ENCODE measurements at places on chromosomes 2 and 18. TPM values are rescaled to one million over a fixed set of nuclear protein-coding genes. Genes with fewer than 3 reads are reported as not detected.

The TEKT4 gene
- not detected for total RNA-seq

- no peaks in the 10 kb centered on the region for H3K27me3 ChIP-seq
- no peak for DNase-seq
- peaks cover 16% of the 10 kb centered on the region for H3K4me1 ChIP-seq
- peak overlapping the region; percentile 93 for H3K27ac ChIP-seq
- no peaks in the 10 kb centered on the region for H3K36me3 ChIP-seq
- no peak overlapping the region for H3K4me3 ChIP-seq
Observed at GRCh38 chr18:23141104-23141999, 6.1 kb downstream of the CABLES1 start.

The PROC gene
- total RNA-seq: not detected

DNA sequence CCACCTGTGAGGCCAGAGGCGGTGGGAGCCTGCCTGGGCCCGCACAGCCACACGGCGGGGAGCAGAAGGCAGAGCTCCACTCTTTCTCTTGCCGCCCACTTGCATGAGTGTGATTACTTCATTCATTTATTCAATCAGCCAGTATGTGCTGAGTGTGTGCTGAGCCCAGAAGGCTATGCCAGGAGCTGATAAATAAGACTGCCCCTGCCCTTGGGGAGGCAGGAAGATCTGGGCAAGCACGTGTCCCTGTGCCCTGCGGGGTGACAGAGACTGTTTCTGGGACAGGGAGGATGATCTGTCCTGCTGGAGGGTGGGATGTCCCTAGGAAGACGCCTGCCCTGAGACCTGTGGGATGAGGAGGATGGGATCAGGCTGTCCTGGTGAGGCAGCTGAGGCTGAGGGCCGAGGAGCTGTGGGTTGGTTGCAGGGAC is 250.8 kb downstream of the DYSF start:
- H3K4me1 ChIP-seq: no peaks in the 10 kb centered on the region
- no peaks in the 10 kb centered on the region for H3K27me3 ChIP-seq
- H3K27ac ChIP-seq: no peak overlapping the region
- H3K36me3 ChIP-seq: no peaks in the 10 kb centered on the region
- no peak overlapping the region for H3K4me3 ChIP-seq

DNA sequence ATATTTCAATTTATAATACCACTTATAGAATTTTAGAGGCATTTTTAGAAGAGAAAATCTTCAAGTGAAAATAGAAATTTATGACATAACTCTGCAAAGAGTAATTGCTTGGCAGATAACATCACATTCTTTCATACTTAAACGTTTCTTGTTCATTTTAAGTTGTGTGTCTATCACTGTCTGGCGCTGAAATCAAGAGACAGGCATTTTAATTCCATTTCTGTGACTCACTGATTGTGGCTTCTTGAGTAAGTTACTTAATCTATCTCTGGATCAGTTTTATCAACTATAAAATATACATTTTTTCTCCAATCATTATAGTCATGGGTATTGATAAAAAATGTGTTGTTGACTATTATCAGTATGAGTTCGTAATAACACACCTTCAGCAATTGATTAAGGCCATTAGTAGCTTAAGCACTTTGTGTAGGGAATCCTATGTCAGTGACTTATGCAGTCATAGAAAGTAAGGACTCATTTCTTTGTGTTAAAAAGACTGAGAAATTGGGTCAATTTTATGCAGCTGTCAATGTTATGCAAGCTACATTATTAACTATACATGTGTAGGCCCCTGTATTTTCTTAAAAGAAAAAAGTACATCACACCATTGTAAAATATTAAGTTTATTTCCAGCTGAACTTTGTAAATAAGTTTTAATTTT is 497.3 kb downstream of the CCDC85A start:
- no peak for DNase-seq
- no peaks in the 10 kb centered on the region for H3K27me3 ChIP-seq
- no peaks in the 10 kb centered on the region for H3K4me1 ChIP-seq
- H3K4me3 ChIP-seq: no peak overlapping the region

- DNase-seq: no peak
- H3K27ac ChIP-seq: no peak overlapping the region
- H3K27me3 ChIP-seq: no peaks in the 10 kb centered on the region
- H3K36me3 ChIP-seq: no peaks in the 10 kb centered on the region
- no peaks in the 10 kb centered on the region for H3K4me1 ChIP-seq
- H3K4me3 ChIP-seq: no peak overlapping the region
Observed at GRCh38 chr2:57296795-57297517, 749.6 kb upstream of the VRK2 start.

GRCh38 chr2:11866358-11867335 is 120.2 kb downstream of the LPIN1 start:
- H3K27me3 ChIP-seq: no peaks in the 10 kb centered on the region
- no peak for DNase-seq

DNA sequence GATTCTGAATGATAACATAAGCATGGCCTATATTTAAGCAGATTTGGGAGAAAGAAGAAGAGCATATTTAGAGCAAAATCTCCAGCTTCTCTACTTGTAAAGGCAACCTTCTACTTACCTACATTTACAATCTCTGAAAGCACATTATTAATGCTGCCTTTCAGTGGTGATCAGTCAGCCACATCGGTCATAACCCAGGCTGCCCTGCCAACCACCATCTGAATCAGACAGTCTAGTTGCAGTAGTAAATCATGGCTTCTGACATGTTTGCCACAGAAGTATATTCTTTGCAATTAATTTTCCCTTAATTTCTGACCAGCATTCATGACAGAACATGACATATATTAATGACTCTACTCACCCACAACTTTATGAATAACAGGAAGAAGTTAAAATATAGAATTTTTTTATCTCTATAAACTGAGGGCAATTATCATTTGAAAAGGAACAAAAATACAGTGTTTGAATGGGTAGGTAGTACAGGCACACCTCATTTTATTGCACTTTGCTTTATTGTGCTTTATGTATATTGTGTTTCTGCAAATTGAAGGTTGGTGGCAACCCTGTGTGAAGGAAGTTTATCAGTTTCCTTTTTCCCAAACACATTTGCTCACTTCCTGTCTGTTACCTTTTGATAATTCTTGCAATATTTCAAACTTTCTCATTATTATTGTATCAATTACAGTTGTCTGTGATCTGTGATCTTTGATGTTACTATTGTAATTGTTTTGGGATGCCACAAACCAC is 531.6 kb upstream of the CHAC2 start:
- no peak overlapping the region for H3K27ac ChIP-seq
- no peak for DNase-seq
- no peaks in the 10 kb centered on the region for H3K4me1 ChIP-seq
- no peaks in the 10 kb centered on the region for H3K36me3 ChIP-seq

The FNDC4 gene
- 57.3 TPM for total RNA-seq

The REG3G gene
- not detected for total RNA-seq
